H9 (cell line): ENCODE measurements at places on chromosomes 4 and X.

DNA sequence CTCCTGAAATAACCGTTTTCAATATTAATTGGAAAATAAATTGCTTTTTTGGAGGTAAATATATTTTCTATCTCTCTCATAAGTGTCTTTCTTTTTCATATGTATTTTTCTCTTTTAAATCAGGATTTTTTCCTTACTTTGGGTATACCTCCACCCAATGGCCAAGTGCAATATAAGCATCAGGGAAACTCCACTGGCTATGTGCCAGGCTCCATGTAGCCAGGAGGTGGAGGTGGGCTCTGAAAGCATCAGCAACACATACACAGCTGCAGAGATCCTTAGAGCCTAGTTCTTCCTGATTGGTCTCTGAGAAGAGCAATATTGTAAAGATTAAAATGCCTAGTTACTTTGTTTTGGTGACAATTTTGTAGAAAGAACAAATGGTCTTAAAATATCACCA is 3.4 kb downstream of the GABRA2 start:
- peak; percentile 52 for DNase-seq

DNA sequence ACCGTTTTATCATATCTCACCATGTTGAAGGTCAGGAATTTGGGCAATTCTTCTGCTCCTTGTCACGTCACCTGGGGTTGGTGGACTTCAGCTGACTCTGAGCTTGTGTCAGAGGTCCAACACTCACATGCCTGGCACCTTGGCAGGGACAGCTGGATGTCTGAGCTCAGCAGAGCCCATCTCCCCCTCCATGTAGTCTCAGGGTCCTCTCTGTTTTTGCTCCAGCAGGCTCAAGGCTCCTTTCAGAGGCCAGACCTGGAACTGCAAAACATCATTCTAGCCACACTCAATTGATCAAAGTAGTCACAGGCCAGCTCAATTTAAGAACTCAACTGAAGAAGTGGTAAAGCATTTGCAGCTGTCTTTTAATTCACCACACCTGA is 45.4 kb downstream of the EDNRA start:
- peak; percentile 41 for DNase-seq

DNA sequence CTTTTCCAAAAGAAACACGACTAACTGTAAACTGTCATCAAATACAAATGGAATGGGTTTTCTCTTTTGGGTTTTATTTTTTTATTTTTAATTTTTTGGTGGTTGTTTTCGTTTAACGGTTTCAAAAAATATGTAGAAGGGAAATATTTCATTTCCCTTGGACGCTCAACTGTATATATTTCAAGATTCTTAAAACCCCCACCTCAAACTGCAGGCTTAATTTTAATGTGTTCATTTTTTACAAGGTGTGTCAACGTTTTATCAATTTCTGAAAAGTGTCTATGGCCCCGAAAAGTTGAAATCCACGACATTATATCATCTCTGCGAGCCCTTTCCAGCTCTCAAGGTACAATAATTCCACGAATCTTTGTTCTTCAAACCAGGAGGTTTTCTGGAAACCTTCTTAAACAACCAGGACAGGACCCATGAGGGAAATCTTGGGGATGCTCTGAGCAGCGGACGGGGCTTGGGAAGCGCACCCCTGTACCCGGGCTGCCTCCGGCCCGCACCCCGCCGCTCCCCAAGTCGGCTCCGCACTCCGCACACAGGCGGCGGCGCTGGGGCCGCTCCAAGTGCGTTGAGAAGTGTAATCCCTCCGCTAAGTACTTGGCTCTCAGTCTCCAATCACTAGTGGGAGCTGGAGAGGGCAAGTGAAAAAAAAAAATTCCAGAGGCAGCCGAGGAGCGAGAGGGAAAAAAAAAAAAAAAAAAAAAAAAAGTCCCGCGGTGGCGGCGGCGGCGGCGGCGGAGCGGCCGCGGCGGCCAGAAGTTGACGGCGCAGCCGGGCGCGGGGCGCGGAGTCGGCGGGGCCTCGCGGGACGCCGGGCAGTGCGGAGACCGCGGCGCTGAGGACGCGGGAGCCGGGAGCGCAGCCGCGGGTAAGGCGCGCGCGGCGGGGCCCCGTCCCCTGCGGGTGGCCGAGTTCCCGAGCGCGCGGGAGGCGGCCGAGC is at the start of gene BMPR1B:
BMPR1B (plus strand) TSS at position 764 of the 949 bp plus-strand sequence. CDS start 346,470 bp downstream, outside the sequence.
- peak; percentile 30 for DNase-seq

GRCh38 chr4:73762409-73762808 is 22.0 kb downstream of the CXCL8 start:
- DNase-seq: no peak

- peak; percentile 62 for DNase-seq
These were observed 3.3 kb downstream of the TRIM2 start for GRCh38 chr4:153207567-153207966.

DNA sequence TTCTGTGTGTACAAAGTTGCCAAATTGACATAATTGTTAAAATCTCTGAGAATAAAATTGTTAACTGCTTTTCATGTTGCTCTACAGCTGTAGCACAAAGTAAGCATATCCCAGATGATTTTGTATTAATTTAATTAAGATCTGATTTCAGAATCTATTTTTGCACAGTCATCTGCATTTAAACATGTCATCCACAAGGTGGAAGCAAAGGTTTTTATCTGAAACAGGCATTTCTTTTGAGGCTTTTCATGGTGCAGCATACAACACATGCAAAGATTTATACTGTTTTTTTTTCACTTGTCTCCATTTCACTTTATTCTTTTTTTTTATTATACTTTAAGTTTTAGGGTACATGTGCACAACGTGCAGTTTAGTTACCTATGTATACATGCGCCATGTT is 51.2 kb downstream of the GC start:
- DNase-seq: no peak

GRCh38 chr4:16026160-16026761 is 57.6 kb downstream of the PROM1 start:
- no peak for DNase-seq

GRCh38 chrX:129641941-129642340 is 12.8 kb downstream of the APLN start:
- no peak for DNase-seq

DNA sequence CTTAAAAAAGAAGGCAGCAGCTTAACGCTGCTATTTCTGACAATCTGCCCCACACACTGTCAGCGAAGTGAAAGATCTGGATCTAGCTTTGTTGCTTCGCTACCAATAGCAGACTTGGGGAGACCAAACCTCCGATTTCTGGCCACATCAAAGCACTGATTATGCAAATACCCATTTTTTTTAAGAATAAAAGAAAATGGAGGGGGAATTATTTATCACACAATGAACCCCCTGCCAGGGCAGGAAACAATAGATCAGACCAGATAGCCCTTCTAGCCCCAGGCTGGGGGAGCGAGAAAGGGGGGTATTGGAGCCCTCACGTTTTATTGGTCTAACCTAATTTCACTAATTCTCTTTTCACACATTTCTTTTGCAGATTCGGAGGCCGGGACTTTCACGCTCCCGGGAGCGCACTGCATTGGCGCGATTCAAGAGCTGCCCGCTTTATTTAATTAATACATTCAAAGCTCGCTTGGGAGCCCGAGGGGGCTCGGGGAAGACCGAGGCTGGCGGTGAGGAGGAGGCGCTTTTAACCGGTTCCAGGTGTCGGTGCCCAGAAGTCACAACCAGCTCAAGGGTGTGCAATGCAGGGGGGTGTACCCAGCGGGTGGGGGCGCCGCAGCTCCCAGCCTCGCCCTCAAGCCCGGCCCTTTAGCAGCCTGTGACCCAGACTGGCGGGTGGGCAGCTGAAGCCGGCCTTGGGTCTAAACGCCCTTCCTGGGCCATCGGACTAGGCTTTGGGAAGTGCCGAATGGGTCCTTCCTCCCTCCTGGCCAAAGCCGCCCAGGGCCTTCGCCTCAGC is 5.5 kb downstream of the NEUROG2 start:
- peak; percentile 54 for DNase-seq

DNA sequence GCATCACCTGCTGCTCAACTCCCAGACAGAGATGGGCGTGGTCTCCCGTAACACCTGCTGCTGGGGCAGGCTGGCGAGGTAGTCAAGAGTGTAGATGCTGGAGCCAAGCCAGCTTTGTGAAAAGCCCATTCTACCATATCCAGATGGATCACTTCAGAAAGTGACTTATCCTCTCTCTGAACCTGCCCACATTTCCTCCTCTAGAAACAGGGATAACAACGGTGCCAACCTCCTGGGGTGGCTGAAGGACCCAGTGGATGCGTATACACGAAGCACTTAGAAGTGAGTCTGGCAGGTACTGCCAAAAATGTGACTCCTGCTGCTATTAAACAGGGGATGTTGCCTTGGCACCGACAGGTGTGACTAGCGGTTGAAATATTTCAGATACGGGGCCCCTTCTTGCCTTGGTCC is 95.8 kb downstream of the SORBS2 start:
- DNase-seq: no peak

- DNase-seq: peak; percentile 20
These were observed 53.9 kb upstream of the HEPH start for GRCh38 chrX:66110112-66110511.

GRCh38 chr4:81173213-81173612 is 41.8 kb downstream of the PRKG2 start:
- no peak for DNase-seq

GRCh38 chr4:105843941-105844340 is 51.3 kb upstream of the NPNT start:
- no peak for DNase-seq

GRCh38 chrX:131577413-131577812 is 33.5 kb downstream of the OR13H1 start:
- DNase-seq: no peak

GRCh38 chr4:153486281-153487151 is 20.4 kb downstream of the TMEM131L start:
- DNase-seq: peak; percentile 58

GRCh38 chrX:130166503-130166777 is 799 bp upstream of the AIFM1 start:
- no peak for DNase-seq

- DNase-seq: no peak
These were observed 23.3 kb downstream of the ADGRL3 start for GRCh38 chr4:61223385-61223784.

DNA sequence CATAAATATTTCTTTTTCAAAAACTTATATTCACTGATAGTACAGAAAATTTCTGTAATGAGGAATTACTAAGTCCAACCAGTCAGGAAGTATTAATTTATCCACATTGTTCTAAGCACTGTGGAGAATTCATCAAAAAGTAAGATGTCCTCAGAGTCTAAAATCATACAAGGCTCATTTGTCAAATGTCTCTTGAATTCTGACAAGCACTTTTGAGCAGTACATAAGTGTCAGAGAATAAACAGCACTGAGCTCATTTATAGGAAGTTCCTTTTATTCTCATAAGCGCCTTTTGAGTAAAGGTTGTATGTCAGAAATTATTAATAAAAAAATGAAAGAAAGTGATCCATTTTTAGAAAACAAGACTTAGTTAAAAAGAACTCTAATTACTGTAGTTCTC is 523.2 kb upstream of the EPHA5 start:
- DNase-seq: no peak

DNA sequence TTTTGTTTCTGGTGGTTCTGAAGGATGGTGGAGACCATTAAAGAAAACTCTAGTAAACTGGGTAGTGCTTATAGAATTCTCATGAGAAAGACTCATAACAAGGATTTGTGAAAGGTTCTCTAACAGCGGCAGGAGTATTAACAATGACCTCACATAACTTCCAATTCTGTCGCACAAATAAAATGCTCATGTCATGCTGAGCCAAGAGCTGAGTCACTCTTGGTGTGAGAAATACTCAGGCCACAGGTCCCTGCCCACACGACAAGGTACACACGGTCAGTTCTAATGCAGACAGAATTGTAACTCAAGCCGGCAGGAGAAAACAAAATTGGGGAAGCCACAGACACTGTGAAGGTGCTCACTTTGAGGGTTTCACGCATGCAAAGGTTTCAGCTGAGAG is 34.4 kb upstream of the C4orf50 start:
- DNase-seq: no peak

- no peak for DNase-seq
These were observed 5.1 kb upstream of the CXCL8 start for GRCh38 chr4:73735231-73735630.

DNA sequence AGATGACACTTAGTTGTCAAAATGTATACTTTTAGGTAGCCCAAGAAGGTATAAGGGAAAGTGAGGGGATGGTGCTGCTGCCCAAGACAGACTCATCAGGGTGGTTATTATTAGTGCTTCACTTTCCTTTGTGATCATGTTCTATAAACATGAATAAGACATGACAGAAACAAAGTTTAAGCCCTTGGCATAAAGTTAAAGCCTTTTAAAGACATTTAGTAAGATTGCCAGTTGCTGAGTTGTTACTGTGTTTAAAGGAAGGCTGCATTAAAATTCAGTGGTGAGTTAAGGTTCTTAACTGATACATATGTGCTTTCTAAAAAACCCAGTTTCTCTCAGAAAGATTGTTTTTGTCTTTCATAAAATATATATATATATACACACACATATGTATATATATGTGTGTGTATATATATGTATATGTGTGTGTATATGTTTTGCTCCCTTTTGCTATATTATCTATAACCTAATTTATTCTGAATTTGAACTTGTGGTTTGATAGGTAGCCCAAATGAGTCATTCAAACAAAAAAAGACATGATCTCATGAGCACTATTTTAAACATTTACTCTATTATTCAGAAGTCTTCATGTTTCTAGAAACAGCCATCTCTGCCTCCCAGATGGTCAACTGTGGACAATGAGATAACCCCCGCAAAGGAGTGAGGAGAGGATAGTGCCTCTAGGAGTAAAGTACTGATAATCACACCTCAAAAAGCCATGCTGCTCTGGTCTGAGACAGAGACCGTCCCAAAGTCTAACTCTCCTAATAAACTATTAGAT is 98.1 kb upstream of the OTUD4 start:
- no peak for DNase-seq

DNA sequence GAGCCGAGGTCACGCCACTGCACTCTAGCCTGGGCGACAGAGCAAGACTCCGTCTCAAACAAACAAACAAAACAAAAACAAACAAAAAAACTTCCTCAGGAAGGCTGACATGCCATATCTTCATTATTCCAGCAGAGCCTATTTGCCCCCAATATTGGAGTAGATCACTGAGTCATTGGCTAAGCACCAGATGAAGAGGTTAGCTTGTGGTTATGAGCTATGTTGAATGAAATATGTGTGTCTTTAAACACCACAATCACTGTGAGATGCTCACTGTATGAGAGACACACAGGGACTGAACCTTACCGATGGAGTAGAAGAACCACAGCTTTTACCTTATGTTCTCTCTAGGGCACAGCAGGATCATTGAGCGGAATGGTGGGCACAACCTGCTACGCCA is 122.1 kb upstream of the EOLA2 start:
- no peak for DNase-seq

- no peak for DNase-seq
These were observed 11.5 kb downstream of the ETNPPL start for GRCh38 chr4:108751321-108751720.

- DNase-seq: no peak
These were observed 32.8 kb downstream of the CLDN2 start for GRCh38 chrX:106952988-106953387.

GRCh38 chr4:176792326-176793059 is at the start of gene VEGFC:
VEGFC (minus strand) TSS chr4:176792922; CDS start chr4:176792311, 611 bp downstream.
- DNase-seq: peak; percentile 66
